ENCODE measurements at places on chromosomes 6 and 20.

GRCh38 chr6:32086661-32087573, 22.2 kb downstream of the TNXB start:
- peak; percentile 53 for DNase-seq

- no peak for DNase-seq
Measured at GRCh38 chr6:29947077-29947980, 5.0 kb downstream of the HLA-A start.

GRCh38 chr20:33696448-33696847, 10.3 kb upstream of the E2F1 start:
- DNase-seq = no peak

DNA sequence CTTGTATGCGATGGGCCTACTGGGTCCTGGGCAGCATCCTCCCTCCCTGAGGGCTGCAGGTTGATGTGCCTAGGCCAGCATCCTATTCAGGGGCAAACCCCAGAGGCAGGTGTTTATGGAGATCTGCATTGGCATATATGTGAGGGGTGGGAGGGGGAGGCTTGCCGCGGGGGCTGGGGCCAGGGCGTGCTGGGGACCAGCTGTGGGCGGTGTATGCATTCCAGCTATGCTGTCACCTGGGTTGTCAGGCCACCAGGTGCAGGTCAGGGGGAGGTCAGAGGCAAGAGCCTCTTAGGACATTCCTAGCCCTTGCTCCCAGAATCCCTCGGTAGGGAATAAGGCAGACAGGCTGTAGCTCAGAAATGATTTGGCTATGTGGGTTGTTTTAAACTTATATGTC, 11.9 kb downstream of the FOXA2 start:
- DNase-seq = no peak

DNA sequence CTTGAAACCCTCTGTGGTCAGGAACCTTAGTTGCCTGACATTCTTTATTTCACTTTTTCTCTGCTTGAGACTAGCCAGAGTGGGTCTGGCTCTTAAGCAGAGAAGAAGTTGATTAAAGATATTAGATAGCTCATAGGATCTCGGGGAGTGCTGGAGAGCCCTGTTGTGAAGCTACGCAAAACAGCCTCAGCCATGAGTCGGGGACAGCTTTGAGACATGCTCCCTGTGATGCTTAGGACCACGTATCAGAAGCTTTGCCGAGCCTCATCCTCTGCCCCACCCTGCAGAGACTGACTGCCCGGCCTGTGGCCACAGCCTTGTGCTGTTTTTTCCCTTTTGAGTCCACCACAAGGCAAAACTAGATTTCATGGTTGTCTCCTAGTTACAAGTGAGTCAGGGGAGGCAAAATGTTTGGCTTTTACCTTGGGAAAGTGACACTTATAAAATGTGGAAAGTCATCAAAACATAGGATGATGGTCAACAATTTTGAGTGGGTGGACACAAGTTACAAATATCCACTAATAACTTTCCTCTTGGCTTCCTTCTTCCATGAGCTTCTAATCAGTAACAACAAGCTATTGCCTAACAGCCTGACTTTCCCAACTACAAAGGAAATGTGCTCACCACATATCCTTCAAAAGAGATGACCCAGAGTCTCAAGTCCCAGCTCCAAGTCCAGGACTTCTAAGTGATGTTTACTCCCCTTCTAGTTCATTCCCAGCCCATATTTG, 108.4 kb downstream of the JAG1 start:
- no peak for DNase-seq

DNA sequence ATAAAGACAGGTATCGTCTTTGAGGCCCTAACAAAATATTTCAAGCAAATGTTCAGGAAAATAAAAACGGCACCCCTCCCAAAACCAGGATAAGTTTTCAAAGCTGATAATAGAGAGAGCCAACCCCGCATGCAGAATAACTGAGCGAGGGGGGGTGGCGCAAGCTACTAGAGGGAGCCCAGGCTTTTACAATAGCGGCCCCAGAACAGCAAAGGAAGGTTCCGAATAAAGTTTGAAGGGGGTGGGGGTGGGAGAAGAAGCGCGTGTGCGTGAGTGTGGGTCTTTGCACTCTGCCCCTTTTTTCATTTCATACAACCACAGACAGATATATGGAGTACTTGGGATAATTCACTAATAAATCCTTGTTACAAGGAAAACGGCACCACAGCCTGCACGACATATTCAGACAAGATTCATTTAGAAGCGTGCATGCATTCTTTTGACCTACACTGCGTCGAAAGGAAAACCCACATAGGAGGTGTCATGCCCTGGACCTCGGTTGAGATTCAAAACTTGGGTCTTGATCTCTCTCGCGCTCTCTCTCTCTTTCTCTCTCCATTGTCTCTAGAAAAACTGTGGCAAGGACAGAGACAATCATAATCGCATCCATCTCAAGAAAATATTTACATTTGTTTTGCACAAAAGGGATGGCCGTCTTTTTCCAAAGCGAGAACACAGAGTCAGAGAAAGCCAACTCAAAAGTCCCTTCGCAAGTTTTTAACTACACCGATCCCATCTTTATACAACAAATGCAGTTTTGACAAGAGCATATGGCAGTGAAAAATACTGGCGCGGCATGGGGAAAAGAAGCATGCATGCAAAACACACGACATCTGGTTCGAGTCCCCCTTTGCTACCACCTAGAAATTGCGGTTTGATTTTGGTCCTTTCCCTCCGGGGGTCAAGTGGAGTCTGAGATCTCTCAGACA, 1.6 kb downstream of the OLIG3 start:
- DNase-seq = no peak

DNA sequence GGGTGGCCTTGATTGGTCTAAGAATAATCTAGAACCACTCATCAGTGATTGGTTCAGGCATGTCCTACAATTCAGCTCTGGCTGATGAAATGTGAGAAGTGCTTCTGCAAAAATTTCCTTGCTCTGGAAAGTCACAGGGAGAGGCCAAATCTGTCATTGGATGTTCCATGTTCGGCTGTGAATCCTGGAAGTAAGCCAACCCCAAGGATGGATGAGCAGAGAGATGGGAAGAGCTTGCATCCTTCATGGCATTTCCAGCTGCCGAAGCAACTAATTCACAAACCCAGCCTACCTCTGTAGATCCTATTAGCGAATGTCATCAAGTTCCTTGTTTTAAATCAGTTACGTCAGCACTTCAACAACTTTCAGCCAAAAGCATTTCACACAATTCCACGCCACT, 187.2 kb upstream of the SOX4 start:
- no peak for DNase-seq
